Activated T-cell treated with anti-CD3 and anti-CD28 coated beads for 1 hour (primary cell): ENCODE measurements at places on chromosomes 5 and 9.

DNA sequence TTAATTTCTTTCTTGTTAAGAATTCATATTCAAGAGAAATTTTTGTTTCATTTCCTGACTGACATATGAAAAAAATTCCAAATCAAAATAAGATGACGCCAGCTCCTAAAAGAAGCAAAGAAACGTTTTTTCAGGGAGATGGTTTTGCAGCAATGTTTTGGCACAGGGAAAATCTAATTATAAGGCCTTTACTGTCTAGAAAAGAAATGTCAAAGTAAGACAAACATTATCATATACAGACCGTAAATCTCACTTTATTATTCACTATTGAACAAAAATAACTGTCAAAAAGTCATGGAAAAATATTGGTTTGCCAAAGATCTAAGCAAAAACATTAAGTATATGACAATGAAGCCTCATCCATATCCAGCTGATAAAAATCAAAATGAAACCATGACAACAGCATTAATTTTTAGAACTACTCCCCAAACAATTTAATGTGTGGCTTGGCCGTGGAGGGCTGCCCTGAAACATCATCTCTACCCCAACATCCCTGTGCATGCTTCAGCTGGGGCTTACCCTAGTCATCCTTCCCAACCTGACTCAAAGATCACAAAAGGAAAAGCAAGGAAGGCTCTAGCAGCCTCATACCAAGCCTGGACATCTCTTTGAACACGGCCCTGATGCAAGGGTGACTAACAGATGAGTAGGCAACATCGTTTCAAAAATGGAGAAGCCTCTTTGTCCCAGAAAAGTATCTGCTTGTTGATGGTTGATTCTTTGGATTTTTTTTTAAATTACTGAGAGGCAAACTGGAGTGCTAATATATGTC, 95.6 kb downstream of the ARSB start:
- no peak for DNase-seq

DNA sequence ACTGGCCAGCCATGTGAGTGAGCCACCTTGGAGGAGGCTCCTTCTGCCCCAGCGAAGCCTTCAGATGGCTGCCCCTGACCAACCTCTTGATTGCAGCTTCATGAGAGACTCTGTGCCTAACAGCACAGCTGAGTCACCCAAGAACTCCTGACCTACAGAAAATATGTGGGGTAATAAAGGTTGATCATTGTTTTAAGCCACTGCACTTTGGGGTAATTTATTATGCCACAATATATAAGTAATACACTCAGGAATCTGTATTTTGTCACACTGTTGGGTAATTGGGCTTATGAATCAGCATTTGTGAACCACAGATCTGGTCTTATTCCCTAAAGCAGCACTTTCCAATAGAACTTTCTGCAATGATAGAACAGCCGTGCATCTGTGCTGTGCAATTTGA, 24.4 kb upstream of the VDAC1 start:
- no peak for DNase-seq

- no peak for DNase-seq
Measured at GRCh38 chr9:117705386-117705785, 1.2 kb downstream of the TLR4 start.

DNA sequence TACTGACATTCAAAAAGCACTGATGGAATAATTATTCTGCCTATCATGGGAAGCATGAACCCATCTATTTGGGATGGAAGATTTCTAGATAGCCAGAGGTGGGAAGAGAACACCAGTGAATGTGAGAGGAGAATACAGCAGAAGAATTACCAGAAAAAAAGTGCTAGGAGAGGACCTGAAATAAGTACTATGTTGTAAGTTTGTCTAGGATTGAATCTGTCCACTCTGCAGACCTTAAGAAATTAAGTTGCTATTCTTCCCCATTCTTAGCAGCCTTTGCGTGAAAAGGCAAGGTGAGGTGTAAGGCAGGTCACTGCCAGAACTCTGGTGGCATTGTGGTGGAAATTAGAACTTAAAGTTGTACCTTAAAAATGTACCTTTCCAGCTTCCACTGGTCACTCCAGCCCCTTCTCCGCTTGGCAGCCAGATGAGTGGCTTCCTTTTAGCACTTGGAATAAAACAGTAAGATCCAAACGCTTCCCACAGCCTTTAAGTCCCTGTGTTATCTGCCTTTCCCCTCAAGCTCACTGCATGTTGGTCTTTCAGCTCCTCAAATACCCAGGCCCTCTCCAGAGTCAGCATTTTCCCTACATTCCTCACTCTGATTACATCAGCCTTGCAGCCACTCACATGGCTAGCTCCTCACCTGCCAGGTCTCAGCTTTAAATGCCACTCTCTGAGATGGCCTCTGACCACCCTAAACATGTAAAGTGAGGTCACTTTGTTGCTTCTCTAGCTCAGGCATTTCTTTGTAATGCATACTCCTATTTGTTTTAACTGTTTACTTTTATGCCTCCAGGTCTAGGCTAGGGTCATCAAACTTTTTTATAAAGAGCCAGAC, 253.0 kb downstream of the EPB41L4A start:
- DNase-seq = no peak

GRCh38 chr5:56638061-56638621, 177.2 kb upstream of the MAP3K1 start:
- no peak for DNase-seq

GRCh38 chr9:137237759-137238726, 3.0 kb upstream of the TUBB4B start:
- DNase-seq = no peak

GRCh38 chr5:133079048-133079447, 27.2 kb downstream of the HSPA4 start:
- DNase-seq = no peak

- DNase-seq = no peak
Measured at GRCh38 chr9:81801190-81801589, 111.8 kb upstream of the TLE1 start.

- no peak for DNase-seq
Measured at GRCh38 chr5:68534131-68534940, 318.8 kb downstream of the PIK3R1 start.

DNA sequence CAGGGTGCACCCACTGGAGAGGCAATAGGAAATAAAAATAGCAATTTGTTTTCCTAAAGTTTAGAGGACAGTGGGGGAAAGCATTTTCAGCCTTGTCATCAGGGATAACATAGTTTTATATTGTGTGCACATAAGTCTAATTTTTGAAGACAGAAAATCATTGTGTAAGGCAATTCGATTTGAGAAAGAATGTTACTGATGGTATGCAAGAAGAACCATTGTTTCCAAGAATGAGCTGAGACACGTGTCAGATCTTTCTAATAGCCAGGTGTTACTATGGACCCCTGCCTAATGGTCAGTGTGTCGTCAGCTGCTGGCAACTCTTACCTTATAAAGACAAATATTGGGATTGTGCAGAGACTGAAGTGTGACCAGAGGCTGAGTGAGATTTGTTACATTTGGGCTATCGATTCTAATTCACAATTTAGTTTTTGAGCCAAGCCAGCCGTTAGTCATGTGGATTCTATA, 67.1 kb upstream of the PPP2R2B start:
- DNase-seq = no peak

DNA sequence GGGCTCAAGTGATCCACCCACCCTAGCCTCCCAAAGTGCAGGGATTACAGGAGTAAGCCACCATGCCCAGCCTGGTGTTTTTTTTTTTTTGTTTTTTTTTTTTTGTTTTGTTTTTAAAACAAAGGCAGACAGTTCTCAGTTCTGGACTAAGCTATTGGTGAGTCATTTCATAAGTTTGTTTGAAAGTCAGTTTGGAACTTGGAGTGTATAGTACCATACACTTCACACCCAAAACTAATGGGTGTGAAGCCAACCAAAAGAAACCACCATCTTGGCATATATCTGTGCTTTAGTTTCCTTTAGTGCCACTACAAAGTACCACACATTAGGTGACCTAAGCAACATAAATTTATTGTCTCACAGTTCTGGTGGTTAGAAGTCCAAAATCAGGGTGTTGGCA, 13.4 kb downstream of the MAST4 start:
- no peak for DNase-seq

DNA sequence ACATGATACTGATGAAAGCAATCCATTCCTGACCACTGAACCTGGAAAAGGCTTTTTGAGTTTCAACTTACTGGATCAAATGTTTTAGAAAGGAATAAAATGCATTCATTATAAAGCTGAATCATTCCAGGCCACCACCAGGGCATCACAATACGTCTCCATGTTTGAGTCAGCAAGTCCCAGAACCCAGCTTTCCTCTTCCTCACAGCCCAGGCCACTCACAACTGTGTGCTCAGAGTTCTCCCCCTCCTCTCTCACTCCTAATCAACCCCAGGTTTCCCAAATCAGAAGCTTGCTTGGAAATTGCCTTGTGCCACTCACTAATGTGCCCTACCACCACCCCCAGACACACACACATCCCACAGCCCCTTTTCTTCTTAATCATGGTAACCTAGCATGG, 91.7 kb downstream of the GNA14 start:
- DNase-seq = no peak

GRCh38 chr9:92658176-92658575, 11.8 kb downstream of the IPPK start:
- DNase-seq = no peak

GRCh38 chr9:91894023-91894422, 56.0 kb downstream of the ROR2 start:
- DNase-seq = no peak

DNA sequence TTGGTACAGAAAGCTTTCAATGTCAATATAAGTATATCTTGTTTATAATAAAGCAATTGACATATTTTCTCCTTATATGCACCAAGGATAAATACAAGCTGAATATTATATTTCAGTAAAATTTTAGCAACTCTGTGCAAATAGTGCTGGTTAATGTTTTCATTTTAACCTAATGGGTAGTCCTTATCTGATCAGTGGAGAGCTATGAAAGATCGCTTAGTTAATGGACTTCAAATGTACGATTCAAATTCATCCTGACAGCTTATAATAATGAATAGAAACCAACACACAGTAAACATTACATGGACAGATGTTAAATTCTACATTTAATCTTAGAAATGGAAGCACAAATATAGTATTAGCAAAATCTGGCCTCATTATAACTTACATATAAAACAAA, 1495.2 kb upstream of the C9orf72 start:
- no peak for DNase-seq

DNA sequence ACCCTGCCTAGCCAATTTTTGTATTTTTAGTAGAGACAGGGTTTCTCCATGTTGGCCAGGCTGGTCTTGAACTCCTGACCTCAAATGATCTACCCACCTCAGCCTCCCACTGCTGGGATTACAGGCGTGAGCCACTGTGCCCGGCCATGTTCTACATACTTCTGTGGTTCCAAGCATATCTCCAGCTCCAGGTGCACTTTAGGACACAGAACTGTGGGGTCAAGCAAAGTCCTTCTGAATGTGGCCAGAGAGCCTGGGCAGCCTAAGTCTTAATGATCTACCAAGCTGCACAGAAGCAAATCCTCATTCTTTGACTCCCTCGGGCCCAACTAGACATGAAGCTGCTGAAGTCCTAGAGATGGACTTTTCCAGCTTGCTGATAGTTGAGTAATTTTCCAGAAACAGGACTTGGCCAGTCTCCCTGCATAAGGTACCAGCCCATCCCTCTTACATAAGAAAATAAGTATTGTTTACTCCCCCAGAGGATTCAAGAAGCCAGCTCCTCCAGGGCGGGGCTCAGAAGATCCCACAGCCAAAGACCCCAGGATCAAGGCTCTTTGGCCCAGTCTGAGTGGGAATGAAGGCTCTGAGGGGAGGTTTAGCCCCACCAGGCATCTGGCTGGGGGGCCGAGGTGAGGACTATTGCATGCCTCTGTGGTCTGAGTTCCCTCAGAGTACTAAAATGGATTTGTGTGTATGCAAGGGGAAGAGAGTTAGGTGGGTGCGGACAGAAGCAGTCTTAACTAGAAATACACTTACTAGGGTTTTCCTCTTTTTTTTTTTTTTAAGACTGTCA, 8.7 kb downstream of the CLTB start:
- no peak for DNase-seq

DNA sequence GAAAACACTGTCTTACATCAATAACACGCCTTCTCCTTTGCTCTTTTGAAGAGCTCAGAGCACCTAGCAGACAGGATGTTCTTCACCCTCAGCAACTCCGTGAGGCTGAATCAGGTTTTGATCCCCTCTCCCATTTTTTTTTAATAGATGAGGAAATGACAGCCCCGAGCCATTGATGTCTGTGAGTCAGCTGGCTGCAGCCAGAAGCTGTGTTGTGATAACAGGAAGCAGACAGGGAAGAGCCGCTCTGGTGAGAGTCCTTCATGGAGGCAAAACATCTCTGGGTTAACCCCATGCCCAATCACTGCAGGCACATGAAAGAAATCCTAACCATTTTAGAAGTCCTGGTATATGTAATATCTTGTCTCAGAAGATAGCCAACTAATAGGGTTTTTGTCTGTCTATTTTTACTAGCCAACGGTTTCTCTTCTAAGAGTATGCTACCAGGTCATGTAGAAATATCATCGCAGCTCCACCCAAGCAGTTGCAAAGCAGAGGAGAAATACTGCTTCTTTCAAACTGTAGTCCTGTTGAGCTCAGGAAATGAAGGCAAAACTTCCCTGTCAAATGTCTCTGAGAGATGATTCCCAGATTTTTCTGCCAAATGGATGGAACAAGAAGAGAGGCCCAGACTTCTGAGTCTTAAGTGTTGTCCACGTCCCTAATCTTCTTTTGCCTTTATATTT, 568.9 kb downstream of the CCDC171 start:
- DNase-seq = no peak

DNA sequence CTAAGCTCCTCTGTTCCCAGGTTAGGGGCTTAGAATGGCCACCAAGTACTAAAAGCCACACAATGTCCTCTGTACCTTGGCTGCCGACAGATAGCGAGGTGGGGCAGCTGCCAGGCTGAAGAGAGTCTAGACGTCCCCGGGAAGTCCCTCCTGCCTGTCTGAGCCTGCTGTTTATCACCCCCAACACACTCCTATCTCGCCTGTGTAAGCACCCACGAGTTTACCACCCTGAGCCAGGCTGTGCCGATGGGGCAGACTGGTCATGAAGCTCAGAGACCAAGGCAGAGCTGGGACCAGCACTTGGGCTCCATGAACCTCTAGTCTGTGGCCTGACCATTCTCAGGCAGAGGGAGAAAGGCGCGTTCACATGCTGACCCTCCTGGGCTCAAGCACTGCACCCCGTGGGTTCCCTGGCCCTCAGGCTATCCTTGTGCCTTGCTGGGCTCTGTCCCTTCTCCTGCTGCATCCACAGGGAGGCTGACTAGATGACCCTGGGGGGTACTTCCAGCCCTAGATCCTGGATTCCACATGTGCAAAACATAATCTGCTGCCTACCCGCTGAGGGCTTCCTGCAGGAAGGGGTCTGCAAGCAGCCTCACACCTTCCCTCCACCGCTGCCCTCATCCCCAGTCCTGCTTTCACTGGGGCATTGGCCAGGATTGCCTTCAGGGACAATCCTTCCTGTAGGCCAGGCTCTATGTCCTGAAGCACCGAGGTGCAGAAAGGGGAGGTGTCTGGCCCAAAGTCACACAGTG, 18.6 kb upstream of the SLC25A51 start:
- no peak for DNase-seq

DNA sequence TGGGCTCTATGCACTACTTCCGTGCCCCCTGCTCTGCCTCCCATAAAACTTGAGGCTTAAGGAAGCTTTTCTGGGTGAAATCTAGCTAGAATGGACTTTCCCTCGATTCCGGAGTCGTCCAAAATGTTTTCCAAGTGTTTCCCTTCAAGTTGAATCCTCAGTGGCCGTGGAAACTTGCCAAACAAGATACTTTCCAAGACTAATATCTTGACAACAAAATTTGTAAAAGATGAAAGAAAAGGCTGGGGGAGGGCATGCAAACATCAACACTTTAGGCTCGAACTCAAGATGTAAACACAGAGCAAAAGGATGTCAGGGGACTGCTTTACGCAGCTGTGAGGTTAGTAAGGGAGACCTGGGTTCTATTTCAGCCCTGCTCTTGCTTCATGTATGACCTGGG, 482.8 kb upstream of the KLF4 start:
- DNase-seq = no peak
